ENCODE measurements at places on chromosomes 16 and 17.

- DNase-seq, result no peak
Measured at GRCh38 chr17:76199469-76199868, 40.8 kb downstream of the RNF157 start.

DNA sequence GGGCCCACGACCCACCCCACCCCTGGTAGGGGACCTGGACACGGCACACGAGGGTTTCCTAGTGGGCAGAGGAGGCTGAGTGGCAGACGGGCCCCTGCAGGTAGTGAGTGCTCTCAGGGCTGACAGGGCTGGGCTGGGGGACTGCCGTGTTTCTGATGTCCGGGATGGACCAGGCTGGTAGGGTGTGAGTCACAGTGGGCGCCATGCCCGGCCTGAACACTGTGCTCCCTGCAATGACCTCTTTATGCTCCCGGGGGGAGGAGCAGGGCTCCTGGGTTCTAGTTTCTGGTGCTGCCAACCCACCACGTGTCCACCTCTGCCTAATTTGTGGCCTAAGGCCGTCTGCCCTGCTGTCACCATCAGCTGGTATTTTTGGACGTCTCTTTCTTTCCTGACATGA is 26.3 kb downstream of the ARHGAP23 start:
- DNase-seq, result no peak

DNA sequence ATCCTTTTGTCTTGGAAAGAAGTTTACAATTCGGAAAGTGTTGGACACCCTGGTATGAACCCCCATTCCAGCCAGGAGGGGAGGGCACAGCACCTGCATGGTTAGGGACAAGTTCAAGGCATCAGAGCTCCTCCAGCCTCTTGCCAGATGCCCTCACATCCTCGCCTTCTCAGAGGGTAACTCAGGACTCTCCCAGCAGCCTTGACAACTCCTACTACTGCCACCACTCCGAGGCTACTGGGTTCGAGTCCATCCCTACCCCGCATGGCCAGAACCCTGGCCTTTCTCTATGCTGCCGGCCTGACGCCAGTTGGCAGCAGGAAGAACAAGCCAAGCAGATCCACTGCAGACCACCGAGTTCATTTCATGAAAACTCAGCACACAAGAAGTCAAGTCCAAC is 34.1 kb downstream of the AXIN2 start:
- DNase-seq, result no peak

GRCh38 chr16:50735629-50736122 is 6.2 kb upstream of the CYLD start:
- no peak for DNase-seq

DNA sequence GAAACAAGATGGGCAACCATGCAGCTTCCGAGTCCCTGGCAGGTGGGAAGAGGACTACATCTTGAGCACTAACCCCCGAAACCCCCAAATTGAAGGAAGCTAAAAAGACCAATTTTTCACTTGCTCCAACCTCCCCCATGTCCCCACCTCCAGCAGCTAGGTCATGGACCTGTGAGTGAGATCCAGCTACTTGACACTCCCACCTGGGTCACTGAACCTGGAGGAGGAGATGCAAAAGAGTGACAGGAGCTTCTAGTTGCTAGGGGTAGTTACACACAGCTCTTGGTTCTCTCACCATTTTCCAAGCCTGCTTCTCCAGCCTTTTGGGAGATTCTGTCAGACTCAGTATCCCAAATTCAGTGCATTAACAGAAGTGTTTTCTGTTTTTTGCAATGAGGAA is 11.2 kb downstream of the PDZD9 start:
- DNase-seq, result no peak

DNA sequence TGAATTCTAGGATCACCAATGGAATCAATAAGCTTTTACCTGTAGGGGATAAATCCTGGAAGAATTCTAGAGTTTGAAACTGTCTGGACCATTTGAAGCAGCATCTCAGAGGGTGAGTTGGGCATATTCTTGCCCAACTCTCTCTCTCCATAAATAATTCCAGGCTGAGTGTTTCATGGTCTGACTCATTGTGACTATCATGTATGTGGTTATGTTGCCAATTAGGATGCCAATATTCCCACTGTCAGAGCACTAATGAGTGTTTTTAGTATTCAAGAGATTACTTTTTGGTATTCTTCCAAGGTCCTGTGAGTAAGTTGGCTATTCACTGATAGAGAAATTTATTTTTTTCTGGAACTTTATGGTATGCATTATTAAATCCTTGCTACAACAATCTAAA is 456.9 kb downstream of the TOX3 start:
- no peak for DNase-seq

DNA sequence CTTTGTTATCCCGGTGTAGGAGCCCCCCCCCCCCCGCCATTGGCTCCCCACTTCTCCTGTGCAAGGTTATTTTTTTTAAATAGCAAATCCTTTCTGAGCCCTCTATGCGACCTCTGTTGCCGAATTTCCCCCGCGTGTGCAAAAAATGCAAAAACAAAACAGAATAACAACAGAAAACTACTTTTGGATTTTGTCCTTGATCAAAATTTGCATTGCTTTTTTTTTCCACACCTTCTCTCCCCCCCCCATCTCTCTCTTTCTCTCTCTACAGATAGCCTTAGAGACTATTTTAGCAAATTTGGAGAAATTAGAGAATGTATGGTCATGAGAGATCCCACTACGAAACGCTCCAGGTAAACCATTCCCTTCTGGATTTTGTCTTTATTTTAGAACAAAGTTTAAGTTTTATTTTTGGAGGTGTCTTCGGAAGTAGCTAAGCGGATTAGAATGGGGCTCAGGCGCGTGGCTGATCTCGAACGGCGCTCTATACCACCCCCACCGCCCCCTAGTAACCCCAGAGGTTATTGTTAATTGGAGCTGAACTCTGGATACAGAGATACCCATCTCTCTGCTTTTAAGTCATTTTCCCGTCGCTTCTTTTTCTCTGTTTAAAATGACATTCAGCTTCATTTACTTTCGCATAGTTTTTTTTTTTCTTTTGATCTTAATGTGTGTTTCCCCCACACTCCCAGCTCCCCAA is 1.0 kb downstream of the MSI2 start:
- DNase-seq, result peak; percentile 32

- no peak for DNase-seq
Measured at GRCh38 chr17:47221154-47221553, 12.0 kb downstream of the MYL4 start.

GRCh38 chr17:17109907-17110306 is 67.7 kb downstream of the MPRIP start:
- DNase-seq, result no peak

DNA sequence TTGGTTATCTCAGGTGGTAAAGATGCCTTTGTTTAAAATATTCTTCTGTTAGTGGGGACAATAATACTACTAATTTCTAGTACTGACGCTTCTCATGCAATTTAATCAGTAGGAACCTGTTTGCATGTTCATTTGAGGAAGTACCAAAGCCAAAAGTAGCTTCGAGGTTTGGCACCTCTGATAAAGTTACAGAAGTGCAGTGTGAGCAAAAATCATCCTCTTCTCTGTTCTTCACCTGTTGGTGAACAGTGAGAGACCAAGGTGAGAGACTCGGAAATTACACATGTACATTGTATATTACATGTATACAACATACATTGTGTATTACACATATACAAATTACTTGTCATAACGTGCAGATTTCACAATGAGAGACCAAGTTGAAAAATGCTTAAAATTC is 404.6 kb downstream of the MAF start:
- no peak for DNase-seq

DNA sequence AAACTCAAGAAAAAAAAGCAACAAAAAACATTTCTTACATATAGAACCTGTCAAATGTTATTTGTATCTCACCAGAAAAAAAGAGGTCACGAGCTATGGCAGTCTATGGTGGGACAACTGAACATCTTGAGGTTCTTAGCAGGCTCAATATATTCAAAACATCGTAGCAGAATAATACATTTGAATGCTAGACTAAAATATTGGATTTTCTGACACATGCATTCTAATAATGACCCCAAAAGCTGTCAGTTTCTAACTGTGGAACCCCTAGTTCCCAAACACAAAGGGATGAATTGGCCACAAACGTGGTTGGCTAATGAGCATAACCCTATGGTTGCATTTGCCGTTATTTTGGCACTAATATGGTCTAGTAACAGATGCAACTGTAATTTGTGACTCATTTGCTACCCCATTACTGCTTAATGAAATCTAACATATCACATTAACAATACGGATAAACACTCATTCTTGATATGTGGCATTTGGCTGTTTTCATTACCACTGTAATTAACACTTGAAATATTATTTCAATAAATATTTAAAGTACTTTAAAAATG is 81.2 kb downstream of the TOX3 start:
- no peak for DNase-seq

GRCh38 chr16:48535369-48535787 is 74.6 kb downstream of the N4BP1 start:
- no peak for DNase-seq

DNA sequence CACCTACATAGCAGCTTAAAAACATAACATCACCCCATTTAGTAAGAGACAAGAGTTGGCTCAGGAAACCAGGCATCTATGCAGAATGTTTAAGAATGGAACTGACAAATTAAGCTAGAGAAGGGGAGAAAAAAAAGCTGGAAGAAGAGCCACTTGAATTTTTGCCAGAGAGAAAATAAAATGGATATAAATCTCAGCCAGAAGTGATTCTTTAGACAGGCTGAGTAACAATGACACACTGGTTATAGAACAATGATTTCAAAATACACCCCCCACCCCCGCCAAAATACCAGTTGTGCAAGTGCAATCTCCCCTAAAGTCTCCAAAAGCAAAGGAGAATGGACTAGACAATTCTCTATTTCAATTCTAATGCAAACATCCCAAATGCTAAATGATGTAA is 22.4 kb downstream of the LSM12 start:
- no peak for DNase-seq

- DNase-seq, result no peak
Measured at GRCh38 chr16:89095491-89095951, 1.9 kb downstream of the ACSF3 start.

DNA sequence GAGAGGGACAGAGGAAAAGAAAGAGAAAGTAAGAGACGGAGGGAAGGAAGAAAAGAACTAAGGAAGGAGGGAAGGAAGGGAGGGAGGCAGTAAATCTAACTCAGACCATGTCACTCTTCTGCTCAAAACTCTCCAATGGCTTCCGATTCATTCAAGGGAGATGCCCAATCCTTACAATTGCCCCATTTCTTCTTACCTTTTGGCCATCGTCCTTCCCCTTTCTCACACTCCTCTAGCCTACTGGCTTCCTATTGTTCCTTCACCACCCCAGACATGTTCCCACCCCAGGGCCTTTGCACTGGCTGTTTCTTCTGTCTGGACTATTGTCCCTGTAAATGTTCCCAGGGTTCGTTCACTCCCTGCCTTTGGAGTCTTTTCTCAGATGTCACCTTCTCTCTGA is 72.3 kb downstream of the TOX3 start:
- no peak for DNase-seq

- DNase-seq, result no peak
Measured at GRCh38 chr16:16124438-16124837, 98.9 kb downstream of the ABCC6 start.

GRCh38 chr17:49913226-49914095 is 55.5 kb upstream of the DLX4 start:
- DNase-seq, result peak; percentile 16

DNA sequence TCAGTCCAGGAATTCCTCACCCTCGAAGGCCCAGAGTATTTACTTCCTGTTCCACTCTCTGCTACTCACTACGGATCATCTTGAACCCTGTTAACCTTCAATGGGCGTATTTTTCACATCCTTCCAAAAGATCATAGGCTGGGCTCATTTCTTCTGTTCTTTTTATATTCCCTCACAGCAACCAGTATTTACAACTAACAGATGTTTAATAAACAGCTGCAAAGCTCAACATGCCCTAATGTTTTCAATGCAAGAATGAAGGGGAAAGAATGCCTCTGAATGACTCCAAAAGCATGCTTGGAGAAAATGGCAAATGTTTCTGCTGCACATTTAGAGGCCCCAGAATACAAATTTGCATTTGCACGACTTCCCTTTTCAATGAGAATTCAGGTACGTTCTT is 174.9 kb downstream of the ZFHX3 start:
- no peak for DNase-seq

DNA sequence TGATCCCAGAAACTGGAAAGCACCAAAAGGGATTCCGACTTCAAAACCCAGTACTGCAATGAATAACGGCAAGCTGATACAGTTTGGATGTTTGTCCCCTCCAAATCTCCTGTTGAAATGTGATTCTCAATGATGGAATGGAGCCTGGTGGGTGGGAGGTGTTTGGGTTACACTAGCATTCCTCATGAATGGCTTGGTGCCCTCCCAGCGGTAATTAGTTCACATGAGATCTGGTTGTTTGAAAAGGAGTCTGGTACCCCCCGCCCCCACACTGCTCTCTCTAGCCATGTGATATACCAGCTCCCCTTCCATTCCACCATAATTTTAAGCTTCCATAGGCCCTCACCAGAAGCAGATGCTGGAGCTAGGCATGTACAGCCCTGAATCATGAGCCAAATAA is 40.1 kb downstream of the RANBP10 start:
- DNase-seq, result no peak

DNA sequence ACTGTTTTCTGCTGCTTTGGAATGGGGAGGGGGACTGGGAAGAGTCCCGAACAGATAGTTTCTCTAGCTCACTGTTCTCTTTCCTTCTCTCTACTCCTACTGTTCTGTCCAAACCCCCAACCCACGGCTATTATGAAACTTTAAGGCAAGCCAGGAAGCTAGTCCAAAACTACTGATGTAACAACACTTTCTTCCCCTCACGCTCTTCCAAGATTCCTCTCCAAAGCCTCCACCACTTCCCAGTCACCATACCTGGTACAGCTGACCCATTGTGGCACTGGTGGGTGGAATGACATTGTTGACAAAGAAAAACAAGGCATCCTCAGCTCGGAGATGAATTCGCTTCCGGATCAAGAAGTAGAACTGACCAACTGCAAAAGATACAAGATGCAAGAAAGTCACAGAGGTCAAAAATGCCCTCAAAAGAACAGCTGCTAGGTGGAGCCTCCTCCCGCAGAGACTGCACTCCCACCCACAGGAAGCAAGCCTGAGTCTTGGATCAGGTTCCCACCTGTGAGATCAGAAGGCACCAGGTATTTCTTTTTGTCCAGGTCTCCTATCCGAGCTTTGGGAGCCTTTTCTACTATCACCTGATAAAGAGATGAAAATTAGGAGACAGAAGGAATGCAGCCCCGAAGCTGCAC is 1.0 kb downstream of the GABARAP start:
- no peak for DNase-seq

- no peak for DNase-seq
Measured at GRCh38 chr17:37673386-37673785, 30.1 kb upstream of the DDX52 start.

GRCh38 chr17:33202021-33202420 is 91.1 kb downstream of the ASIC2 start:
- DNase-seq, result no peak

- no peak for DNase-seq
Measured at GRCh38 chr17:82095777-82096708, 2.0 kb downstream of the FASN start.

DNA sequence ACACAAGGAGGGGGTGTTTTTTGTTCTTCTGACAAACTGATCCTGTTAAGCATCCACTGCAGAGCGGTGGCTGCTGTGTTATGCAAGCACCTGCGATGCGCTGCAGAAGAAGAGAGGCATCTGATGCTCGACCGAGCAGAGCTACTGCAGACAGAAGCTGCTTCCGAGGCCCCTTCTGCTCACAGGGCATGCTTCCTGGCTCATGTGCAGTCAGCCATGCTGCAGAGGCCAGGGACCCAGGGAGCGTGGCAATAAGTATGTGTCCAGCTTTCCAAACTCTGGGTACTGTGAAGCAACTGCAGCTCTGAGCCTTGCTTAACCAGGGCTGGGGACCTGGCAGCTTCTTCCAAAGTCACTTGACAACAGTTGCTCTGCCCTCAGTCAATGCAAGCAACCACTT is 448.6 kb upstream of the RBFOX1 start:
- DNase-seq, result no peak
